Activated T-helper 17 cell treated with anti-CD3 and anti-CD28 coated beads, Interleukin-2, amount 50 U/mL, for 72 hours (primary cell): ENCODE measurements at places on chromosomes 12 and 14.

DNA sequence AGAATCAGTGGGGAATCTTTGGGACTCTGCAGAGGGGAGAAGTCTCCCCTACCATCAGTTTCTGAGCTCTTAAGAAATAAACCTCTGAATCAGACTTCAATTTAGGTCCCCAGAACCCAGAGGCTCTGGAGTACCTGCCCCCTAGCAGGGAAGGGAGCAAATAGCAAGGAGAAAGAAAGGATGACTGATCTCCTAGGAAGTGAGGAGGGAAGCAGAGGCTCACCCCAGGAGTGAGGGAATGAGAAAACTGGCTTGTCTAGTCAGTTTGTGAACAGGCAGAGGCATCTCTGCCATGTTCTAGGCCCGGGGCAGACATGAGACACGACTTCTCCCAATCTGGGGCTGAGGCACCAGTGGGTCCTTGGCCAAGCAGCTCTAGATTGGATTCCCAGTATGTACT lies 24.3 kb upstream of the SMUG1 start:
- no peak for ATAC-seq

GRCh38 chr12:47189728-47190127 lies 110.0 kb upstream of the AMIGO2 start:
- ATAC-seq = no peak

GRCh38 chr12:29640589-29641345 lies 143.0 kb downstream of the TMTC1 start:
- ATAC-seq = no peak

DNA sequence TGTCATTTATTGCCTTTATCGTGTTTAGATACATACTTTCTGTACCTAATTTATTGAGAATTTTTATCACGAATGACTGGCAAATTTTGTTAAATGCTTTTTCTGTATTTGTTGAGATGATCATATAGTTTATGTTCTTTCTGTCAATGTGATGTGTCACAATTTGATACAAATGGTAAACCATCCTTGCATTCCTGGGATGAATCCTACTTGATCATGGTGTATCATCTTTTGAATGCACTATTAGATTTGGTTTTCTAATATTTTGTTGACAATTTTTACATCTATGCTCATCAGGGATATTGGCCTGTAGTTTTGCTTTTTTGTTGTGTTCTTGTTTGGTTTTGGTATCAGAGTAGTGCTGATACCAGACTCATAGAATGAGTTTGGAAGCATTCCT lies 185.1 kb downstream of the NUBPL start:
- no peak for ATAC-seq

DNA sequence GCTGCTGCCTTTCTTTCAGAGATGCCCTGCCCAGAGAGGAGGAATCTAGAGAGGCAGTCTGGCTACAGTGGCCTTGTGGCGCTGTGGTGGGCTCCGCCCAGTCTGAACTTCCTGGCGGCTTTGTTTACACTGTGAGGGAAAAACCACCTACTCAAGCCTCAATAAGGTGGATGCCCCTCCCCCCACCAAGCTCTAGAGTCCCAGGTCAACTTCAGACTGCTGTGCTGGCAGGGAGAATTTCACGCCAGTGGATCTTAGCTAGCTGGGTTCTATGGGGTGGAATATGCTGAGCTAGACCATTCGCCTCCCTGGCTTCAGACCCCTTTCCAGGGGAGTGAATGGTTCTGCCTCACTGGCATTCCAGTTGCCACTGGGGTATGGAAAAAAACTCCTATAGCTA lies 25.6 kb downstream of the SPATA7 start:
- ATAC-seq = no peak

DNA sequence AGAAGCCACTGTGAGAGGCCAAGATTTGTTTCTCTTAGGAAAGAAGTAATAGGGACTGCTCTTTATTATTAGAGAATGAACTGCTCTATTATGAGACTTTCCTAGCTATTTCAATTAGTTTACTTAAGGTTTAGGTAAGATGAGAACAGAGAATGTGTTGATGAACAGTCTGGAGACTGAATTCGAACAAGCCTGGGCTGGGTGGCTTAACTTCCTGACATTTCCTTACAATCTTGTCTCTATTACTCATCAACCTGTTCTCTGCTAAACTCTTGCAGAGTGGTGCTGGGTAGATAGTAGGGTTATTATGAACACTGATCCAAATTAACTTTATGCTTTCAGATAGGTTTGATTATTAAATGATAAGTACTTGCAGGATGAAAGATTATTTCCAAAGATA lies 31.2 kb downstream of the SLC15A5 start:
- ATAC-seq = no peak

DNA sequence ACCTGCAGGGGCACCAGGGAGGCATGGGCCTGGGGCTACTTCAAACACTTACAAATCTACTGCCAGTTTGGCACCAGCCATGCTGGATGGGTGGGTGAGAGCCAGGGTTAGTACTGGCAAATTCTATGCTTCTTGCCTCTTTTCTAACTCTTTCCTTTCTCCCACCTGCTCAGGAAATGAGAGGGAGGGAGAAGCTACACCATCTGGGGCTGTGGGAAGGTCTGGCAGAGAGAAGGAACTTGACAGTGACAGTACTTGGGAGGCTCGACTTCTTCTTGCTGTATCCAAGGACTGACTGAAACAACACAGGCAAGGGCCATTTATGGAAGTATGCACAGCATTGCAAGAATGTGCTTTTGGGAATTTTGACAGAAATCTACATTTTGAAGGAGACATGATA lies 149.6 kb upstream of the DYRK2 start:
- no peak for ATAC-seq

GRCh38 chr14:38755036-38755435 lies 348.0 kb downstream of the SEC23A start:
- ATAC-seq = no peak

DNA sequence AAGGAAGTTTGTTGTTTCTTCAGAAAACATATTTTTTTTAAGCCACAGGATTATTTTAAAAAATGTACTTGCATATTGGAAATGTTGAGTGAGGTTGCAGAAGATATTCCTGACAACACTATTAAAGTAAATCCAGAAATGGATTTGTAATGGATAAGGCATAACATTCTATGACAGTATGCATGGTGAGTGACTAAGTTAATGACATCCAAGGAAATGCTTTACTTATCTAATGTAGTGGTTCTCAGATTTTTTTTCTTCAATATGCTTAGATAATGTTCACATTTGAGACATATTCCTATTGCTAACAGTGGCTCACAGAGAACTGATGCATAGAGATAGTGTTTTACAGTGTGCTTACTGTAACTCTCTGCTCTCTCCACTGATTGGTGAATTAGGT lies 49.4 kb downstream of the ZDHHC17 start:
- no peak for ATAC-seq
